ENCODE measurements at places on chromosomes 16 and 17.
A peak's percentile ranks its signal among the peaks of the same experiment; 100 is the strongest.

GRCh38 chr17:37137906-37138514, 189.3 kb downstream of the AATF start:
- no peak overlapping the region for H3K4me3 ChIP-seq
- H3K36me3 ChIP-seq = peaks cover 6% of the 10 kb centered on the region
- no peaks in the 10 kb centered on the region for H3K4me1 ChIP-seq
- H3K27ac ChIP-seq = no peak overlapping the region

DNA sequence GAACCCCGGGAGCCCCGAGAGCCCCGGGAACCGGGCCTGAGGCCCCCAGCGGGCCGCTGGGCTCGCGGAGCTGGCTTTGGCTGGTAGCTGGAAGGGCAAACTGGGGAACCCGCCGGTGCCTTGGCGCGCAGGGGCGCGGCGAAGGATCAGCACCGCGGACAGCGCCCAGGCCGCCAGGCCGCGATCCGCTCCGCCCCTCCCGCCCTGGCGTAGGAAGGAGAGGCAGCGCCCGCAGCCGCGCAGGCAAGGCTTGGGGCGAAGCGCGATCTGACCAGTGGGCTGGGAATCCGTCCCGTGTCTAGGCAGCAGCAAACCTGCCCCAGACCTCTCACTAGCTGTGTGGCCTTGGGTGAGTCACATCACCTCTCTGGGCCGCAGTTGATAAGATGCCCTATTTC, 331 bp upstream of the CCDC92B start:
- H3K36me3 ChIP-seq = no peaks in the 10 kb centered on the region
- no peaks in the 10 kb centered on the region for H3K4me1 ChIP-seq
- peaks cover 62% of the 10 kb centered on the region for H3K27me3 ChIP-seq

DNA sequence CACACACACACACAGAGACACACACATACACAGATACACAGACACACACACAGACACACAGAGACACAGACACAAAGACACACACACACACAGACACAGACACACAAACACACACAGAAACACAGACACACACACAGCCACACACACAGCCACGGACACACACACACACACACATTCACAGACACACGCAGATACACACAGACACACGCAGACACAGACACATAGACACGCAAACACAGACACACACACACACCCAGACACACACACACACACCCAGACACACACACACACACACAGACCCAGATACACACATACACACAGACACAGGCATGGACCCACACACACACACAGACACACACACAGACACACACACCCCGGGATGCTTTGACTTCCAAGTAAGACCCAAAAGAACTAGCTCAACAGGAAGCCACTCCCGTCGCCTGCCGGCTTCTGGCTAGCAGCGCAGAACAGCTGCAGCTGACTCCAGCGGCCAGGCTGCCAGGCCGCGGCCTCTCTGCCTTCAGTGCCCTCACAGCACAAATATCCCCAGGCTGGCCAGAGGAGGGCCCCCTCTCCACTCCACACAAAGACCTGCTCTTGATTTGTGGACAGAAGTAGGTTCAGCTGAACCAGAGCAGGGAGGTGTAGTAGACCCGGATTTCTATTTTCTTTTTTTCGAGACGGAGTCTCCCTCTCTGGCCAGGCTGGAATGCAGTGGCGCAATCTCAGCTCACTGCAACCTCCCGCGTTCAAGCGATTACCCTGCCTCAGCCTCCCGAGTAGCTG, 6.0 kb upstream of the CHRNE start:
- no peaks in the 10 kb centered on the region for H3K27me3 ChIP-seq
- peaks cover 9% of the 10 kb centered on the region for H3K4me1 ChIP-seq
- H3K27ac ChIP-seq = no peak overlapping the region
- no peaks in the 10 kb centered on the region for H3K36me3 ChIP-seq
- H3K4me3 ChIP-seq = no peak overlapping the region

DNA sequence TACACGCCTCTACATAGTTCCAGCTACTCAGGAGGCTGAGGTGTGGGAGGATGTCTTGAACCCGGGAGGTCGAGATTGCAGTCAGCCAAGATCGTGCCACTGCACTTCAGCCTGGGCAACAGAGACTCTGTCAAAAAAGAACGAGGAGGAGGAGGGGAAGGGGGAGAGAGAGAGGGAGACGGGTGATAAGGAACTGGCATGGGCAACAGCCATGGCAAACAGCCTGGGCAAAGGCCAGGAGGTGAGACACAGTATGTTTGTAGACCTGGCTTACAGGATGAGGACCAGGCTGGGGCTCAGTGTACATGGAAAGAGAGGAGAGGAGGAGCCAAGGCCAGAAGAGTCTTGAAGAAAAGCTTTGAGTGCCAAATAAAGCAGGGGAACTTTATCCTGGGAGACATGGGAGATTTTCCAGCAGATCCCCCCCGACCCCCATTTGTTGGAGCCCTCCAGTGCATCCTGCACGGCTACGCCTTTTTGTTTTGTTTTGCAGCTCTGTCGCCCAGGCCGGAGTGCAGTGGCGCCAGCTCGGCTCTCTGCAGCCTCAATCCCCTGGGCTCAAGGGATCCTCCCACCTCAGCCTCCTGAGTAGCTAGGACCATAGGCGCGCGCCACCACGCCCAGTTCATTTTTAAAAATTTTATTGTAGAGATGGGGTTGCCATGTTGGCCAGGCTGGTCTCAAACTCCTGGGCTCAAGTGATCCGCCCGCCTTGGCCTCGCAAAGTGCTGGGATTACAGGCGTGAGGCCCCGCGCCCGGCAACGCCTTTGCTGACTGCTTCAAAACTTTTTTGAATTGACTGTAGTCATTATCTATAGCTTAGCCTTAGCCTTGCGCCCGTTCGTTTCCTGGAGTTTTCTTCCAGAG, 1.3 kb upstream of the ALKBH5 start:
- H3K36me3 ChIP-seq = no peaks in the 10 kb centered on the region
- H3K4me1 ChIP-seq = peaks cover 48% of the 10 kb centered on the region
- peak overlapping the region; percentile 91 for H3K27ac ChIP-seq
- no peak for DNase-seq
- H3K27me3 ChIP-seq = no peaks in the 10 kb centered on the region

- peaks cover 33% of the 10 kb centered on the region for H3K4me1 ChIP-seq
- no peak overlapping the region for H3K27ac ChIP-seq
- H3K4me3 ChIP-seq = no peak overlapping the region
- peaks cover 18% of the 10 kb centered on the region for H3K36me3 ChIP-seq
These were observed 140.1 kb downstream of the CLEC16A start for GRCh38 chr16:11084484-11084875.

DNA sequence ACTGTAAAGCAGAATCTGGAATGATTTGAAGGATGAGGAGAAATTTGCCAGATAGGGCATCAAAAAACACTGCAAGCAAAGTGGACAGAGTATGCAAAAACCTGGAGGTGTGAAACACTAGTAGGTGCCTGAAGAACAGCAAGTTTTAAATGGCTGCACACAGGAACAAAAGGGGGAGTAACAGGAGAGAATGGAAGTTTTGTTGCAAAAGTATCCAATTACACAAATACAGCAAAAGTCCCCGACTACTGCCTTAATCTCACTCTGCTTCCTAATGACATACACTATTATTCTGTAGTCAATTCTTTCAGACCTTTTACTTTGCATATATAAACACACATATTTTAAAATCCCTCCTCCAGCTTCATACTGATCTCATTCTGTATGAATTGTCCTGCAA, 1.5 kb downstream of the HEATR6 start:
- H3K4me3 ChIP-seq = no peak overlapping the region
- H3K27me3 ChIP-seq = no peaks in the 10 kb centered on the region
- peaks cover 12% of the 10 kb centered on the region for H3K36me3 ChIP-seq
- no peak for DNase-seq
- H3K4me1 ChIP-seq = peaks cover 9% of the 10 kb centered on the region

DNA sequence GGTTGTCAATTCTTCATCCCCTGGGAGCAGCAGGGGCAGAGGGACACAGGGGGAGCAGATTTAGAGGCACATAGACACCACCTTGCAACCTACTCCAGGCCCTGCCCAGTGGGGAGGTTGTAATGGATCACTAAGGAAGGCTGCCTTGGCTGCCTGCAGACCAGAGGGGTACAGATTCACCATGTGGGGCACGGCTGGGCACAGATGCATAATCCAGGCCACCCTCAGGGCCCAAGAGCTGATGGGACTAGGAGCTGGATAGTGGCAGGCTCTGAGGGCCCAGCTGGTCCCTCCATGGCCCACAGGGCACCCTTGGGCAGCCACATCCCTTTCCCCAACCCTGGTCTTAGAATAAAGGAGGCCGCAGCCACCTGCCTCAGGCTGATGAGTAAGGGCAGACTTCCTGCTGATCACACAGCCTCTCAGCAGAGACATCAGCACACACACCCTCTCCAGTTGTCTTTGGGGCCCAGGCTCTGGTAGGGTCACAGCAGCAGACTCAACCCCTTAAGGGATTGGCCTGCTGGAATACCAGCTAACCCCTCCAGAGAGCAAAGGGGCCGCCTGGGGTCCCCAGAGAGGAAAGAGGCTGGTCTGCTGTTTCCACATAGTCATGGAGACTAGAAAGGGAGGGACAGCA, 224.9 kb downstream of the GSG1L start:
- no peak overlapping the region for H3K4me3 ChIP-seq
- no peak for DNase-seq
- H3K27ac ChIP-seq = no peak overlapping the region

DNA sequence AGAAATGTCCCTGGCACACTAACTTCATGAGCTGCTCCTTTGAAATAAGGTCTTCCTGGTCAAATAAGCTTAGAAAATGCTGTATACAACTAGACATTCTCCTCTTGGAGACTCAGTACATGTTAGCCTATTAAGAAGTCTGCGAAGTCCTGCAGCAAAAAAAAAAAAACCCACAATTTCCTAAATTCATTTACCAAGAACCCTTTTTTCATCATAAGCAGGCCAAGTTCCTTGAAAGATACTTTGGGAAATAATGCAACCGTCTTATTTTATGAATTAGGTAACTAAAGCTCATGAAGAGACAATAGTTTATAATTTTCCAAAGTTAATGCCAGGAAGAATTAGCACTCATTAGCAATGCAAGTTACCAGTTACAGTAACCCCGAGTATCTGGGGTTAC, 49.0 kb upstream of the HAS3 start:
- no peak overlapping the region for H3K4me3 ChIP-seq
- DNase-seq = no peak
- H3K27ac ChIP-seq = no peak overlapping the region
- H3K36me3 ChIP-seq = no peaks in the 10 kb centered on the region

DNA sequence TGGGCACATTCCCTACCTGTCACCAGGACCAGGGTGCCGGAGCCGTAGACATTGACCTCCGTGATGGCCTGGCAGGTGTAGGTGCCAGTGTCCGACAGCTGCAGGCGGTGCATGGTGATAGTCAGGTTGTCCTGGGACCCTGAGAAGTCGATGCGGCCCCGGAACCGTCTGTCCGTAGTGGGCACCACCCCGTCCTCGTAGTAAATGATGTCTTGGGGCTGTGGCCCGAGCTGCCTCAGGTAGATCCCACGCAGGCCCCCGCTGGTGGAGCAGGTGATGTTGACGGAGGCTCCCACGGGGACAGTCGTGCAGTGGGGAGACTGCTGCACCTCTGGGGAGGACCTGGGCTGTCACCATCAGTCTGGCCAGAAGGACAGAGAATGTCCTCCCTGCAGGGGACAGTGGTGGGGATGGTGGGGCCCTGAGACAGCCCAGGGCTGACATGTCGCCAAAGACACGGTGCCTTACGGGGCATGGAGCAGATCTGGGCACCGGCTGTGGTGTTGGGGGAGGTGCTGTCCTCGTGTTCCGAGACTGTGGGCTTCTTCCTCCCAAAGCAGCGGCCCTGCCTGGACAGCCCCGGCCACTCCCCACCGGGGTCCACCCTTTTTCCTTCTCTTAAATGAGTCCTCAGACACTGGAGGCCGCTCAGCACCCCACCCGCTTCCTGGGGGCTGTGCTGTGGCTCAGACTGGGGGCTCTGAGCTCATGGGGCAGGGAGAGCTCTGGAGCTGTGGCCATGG, 586 bp downstream of the CD7 start:
- no peak overlapping the region for H3K4me3 ChIP-seq
- no peaks in the 10 kb centered on the region for H3K36me3 ChIP-seq
- DNase-seq = no peak

- DNase-seq = no peak
- peaks cover 23% of the 10 kb centered on the region for H3K36me3 ChIP-seq
- no peak overlapping the region for H3K4me3 ChIP-seq
- H3K27me3 ChIP-seq = no peaks in the 10 kb centered on the region
These were observed 14.8 kb upstream of the AURKB start for GRCh38 chr17:8224891-8225812.

- H3K27ac ChIP-seq = no peak overlapping the region
- peaks cover 4% of the 10 kb centered on the region for H3K4me1 ChIP-seq
- H3K27me3 ChIP-seq = no peaks in the 10 kb centered on the region
- no peaks in the 10 kb centered on the region for H3K36me3 ChIP-seq
- DNase-seq = no peak
These were observed 218.7 kb downstream of the MRTFB start for GRCh38 chr16:14289692-14290340.

- no peak overlapping the region for H3K4me3 ChIP-seq
- H3K36me3 ChIP-seq = no peaks in the 10 kb centered on the region
- H3K4me1 ChIP-seq = peaks cover 2% of the 10 kb centered on the region
- H3K27ac ChIP-seq = no peak overlapping the region
- no peaks in the 10 kb centered on the region for H3K27me3 ChIP-seq
- DNase-seq = peak; percentile 79
These were observed 581.1 kb downstream of the MAF start for GRCh38 chr16:79019431-79019830.

GRCh38 chr17:80754846-80755245, 210.2 kb downstream of the RPTOR start:
- DNase-seq = no peak
- H3K4me1 ChIP-seq = peaks cover 31% of the 10 kb centered on the region
- H3K36me3 ChIP-seq = peaks cover 38% of the 10 kb centered on the region
- no peaks in the 10 kb centered on the region for H3K27me3 ChIP-seq
- no peak overlapping the region for H3K27ac ChIP-seq

- H3K4me1 ChIP-seq = no peaks in the 10 kb centered on the region
- H3K27ac ChIP-seq = no peak overlapping the region
- no peaks in the 10 kb centered on the region for H3K27me3 ChIP-seq
- no peak for DNase-seq
- peaks cover 93% of the 10 kb centered on the region for H3K36me3 ChIP-seq
These were observed 15.5 kb downstream of the SNF8 start for GRCh38 chr17:48928876-48929811.

GRCh38 chr17:65290056-65290455, 152.9 kb downstream of the RGS9 start:
- no peak overlapping the region for H3K27ac ChIP-seq
- no peak for DNase-seq
- no peaks in the 10 kb centered on the region for H3K4me1 ChIP-seq
- H3K36me3 ChIP-seq = no peaks in the 10 kb centered on the region
- H3K27me3 ChIP-seq = peaks cover 21% of the 10 kb centered on the region

DNA sequence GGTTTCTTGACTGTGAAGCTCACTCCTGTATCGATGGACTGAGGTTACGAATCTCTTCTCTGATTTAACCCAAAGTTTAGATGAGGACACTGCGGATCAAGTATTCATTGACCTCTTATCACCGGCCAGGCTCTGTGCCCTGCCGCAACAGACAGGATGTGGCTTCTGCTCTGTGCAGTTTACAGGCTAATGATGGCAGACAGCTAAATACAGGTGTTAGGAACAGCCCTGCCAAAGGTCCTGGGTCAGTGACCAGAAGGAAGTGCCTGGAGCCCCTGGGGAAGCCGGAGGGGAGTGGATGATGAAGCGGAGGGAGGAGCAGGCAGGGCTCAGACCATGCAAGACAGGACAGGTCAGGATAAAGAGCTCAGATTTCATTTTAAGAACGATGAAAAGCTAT, 44.4 kb downstream of the HAPSTR1 start:
- no peak overlapping the region for H3K4me3 ChIP-seq
- no peak overlapping the region for H3K27ac ChIP-seq
- H3K36me3 ChIP-seq = no peaks in the 10 kb centered on the region
- peak; percentile 40 for DNase-seq
- no peaks in the 10 kb centered on the region for H3K27me3 ChIP-seq

Data from common myeloid progenitor, CD34-positive (primary cell).